ENCODE measurements at places on chromosomes 13 and 19. TPM values are rescaled to one million over a fixed set of nuclear protein-coding genes. Genes with fewer than 3 reads are reported as not detected.

The BABAM1 gene
- total RNA-seq = 96.8 TPM

The SPACA6 gene
- total RNA-seq = 12.8 TPM

The ZNF726 gene
- 1.4 TPM for total RNA-seq

The ZFP14 gene
- total RNA-seq = 6.6 TPM

The CYP4F3 gene
- total RNA-seq = not detected

The LRRC8E gene
- total RNA-seq = 5.6 TPM

The TUBB4A gene
- total RNA-seq = not detected

The CCDC106 gene
- total RNA-seq = 6.4 TPM

The ADAMTSL5 gene
- 1.3 TPM for total RNA-seq

The JAK3 gene
- 1.3 TPM for total RNA-seq

The SLC7A10 gene
- total RNA-seq = not detected

The SIGLEC9 gene
- not detected for total RNA-seq

The PRR19 gene
- not detected for total RNA-seq

The GAPDHS gene
- not detected for total RNA-seq

The LILRB2 gene
- total RNA-seq = not detected

The PABPC3 gene
- total RNA-seq = 0.08 TPM

The ANGPTL8 gene
- total RNA-seq = not detected

The ZFP82 gene
- total RNA-seq = 5.9 TPM

The ADAT3 gene
- total RNA-seq = 2.1 TPM

The POLR2I gene
- total RNA-seq = 131 TPM

The FXYD1 gene
- total RNA-seq = 8.0 TPM

The ENOX1 gene
- total RNA-seq = 6.0 TPM

The DMPK gene
- total RNA-seq = 28.9 TPM

The CEACAM20 gene
- not detected for total RNA-seq
